ENCODE measurements at places on chromosomes 2 and 18. TPM values are rescaled to one million over a fixed set of nuclear protein-coding genes. Genes with fewer than 3 reads are reported as not detected.

GRCh38 chr2:207231967-207232366 lies 66.2 kb upstream of the KLF7 start:
- DNase-seq, result no peak
- no peak overlapping the region for H3K4me3 ChIP-seq
- H3K36me3 ChIP-seq, result no peaks in the 10 kb centered on the region
- H3K4me1 ChIP-seq, result no peaks in the 10 kb centered on the region
- no peaks in the 10 kb centered on the region for H3K27me3 ChIP-seq

- H3K4me3 ChIP-seq, result peak overlapping the region; percentile 90
- peaks cover 32% of the 10 kb centered on the region for H3K4me1 ChIP-seq
- H3K27ac ChIP-seq, result no peak overlapping the region
- peaks cover 12% of the 10 kb centered on the region for H3K36me3 ChIP-seq
- DNase-seq, result peak; percentile 55
Measured at GRCh38 chr18:51028201-51028805, 1.7 kb upstream of the SMAD4 start.

DNA sequence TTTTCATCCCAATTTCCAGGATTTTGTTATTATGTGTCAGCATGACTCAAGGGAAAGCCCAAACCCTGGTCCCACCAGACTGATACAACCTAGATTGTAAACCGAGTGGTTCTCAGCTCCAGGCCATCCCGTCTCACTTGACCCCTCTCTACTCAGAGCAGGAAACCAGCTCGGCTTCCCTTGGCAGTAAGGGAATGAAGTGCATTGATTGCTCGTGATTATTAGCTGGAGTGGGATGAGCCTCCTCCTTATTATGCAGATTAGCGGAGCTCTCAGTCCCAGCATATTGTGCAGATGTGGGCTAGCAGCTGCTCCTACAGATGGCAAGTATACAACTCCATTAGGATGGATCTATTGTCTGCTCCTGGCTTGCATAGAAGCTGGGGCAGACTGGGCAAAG lies 167.6 kb downstream of the LNPK start:
- H3K27ac ChIP-seq, result no peak overlapping the region
- H3K36me3 ChIP-seq, result no peaks in the 10 kb centered on the region
- no peaks in the 10 kb centered on the region for H3K4me1 ChIP-seq

DNA sequence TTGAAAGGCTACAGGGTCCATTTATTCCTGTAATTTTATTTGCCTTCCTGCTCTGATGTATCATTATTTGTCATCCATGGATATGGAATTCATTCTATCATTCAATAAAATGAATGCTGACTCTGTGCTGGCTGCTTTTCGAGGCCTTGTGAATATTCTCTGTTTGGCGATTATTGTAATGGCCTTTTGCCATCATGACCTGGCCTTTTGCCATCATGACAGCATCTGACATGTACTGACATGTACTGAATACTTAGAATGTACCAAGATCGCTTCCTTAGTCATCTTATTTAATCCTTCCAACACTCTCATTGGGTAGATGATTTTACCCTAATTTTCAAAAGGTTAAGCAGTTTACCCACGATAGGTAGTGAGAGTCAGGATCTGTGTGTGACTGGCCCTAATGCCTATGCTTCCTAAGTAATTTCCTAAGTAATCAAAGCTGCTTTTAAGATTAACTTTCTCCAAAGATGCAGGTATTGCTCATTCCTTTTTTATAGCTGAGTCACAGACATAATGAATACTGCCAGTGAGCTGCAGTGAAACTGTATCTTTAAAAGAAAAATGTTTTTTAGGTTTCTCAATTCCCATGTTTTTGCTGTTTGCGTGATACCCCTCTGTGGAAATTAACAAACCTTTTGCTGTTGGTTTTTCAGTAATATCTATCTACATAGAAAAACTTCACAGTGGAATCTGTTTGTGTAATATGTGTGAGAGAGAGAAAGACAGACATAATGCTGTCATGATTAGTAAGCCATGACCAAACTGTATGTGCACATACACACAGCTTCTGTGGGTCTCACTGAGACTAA lies 127.8 kb downstream of the CERS6 start:
- no peak for DNase-seq
- no peak overlapping the region for H3K27ac ChIP-seq
- no peaks in the 10 kb centered on the region for H3K27me3 ChIP-seq
- H3K4me3 ChIP-seq, result no peak overlapping the region

Gene TNS1
- 1.7 TPM for total RNA-seq

- no peak for DNase-seq
- H3K4me1 ChIP-seq, result no peaks in the 10 kb centered on the region
- no peaks in the 10 kb centered on the region for H3K36me3 ChIP-seq
- H3K27me3 ChIP-seq, result no peaks in the 10 kb centered on the region
- H3K4me3 ChIP-seq, result no peak overlapping the region
Measured at GRCh38 chr2:122867941-122868340, 1112.5 kb downstream of the TSN start.

Gene REG1A
- not detected for total RNA-seq

Measured in Karpas-422 (cell line).